ENCODE measurements at places on chromosomes 12 and 14. TPM values are rescaled to one million over a fixed set of nuclear protein-coding genes. Genes with fewer than 3 reads are reported as not detected.

TULP3 gene
- 15.7 TPM for total RNA-seq

AGAP2 gene
- total RNA-seq: 0.06 TPM

KICS2 gene
- 3.7 TPM for total RNA-seq

CLEC4A gene
- total RNA-seq: 0.19 TPM

TAS2R42 gene
- total RNA-seq: not detected

MYF6 gene
- total RNA-seq: not detected

RAB35 gene
- total RNA-seq: 41.1 TPM

SLC39A9 gene
- 58.8 TPM for total RNA-seq

RNU4-1 gene
- total RNA-seq: not detected

TAS2R7 gene
- not detected for total RNA-seq

A2ML1 gene
- not detected for total RNA-seq

CS gene
- 90.7 TPM for total RNA-seq

BBOF1 gene
- total RNA-seq: 2.4 TPM

STYK1 gene
- total RNA-seq: 6.0 TPM

CLEC4D gene
- not detected for total RNA-seq

GLT8D2 gene
- 1.4 TPM for total RNA-seq

MYL2 gene
- not detected for total RNA-seq

LRRC10 gene
- total RNA-seq: not detected

DIO2 gene
- 0.19 TPM for total RNA-seq

AVPR1A gene
- total RNA-seq: not detected

SIX4 gene
- total RNA-seq: 0.88 TPM

PLEKHD1 gene
- total RNA-seq: 0.06 TPM

CELA1 gene
- not detected for total RNA-seq

KRT5 gene
- 0.65 TPM for total RNA-seq

GPR132 gene
- under 0.01 TPM for total RNA-seq

SLC6A15 gene
- 45.9 TPM for total RNA-seq

BIN2 gene
- not detected for total RNA-seq

TEAD4 gene
- total RNA-seq: 17.6 TPM

KITLG gene
- 18.6 TPM for total RNA-seq

RITA1 gene
- total RNA-seq: 12.8 TPM

TBX5 gene
- not detected for total RNA-seq

IGF1 gene
- 0.65 TPM for total RNA-seq

RIMKLB gene
- total RNA-seq: 41.6 TPM

LRRC23 gene
- 3.8 TPM for total RNA-seq

TAS2R46 gene
- total RNA-seq: 1.5 TPM

KRT2 gene
- total RNA-seq: not detected

SPX gene
- 0.16 TPM for total RNA-seq

COX8C gene
- not detected for total RNA-seq

CRIP1 gene
- total RNA-seq: 0.25 TPM

OAS3 gene
- 18.8 TPM for total RNA-seq

FAIM2 gene
- total RNA-seq: not detected

GPX2 gene
- total RNA-seq: not detected

CLEC1B gene
- total RNA-seq: not detected

SH2B3 gene
- total RNA-seq: 37.6 TPM

Measured in bladder microvascular endothelial cell (primary cell).